ENCODE measurements at places on chromosomes 11 and 22.

DNA sequence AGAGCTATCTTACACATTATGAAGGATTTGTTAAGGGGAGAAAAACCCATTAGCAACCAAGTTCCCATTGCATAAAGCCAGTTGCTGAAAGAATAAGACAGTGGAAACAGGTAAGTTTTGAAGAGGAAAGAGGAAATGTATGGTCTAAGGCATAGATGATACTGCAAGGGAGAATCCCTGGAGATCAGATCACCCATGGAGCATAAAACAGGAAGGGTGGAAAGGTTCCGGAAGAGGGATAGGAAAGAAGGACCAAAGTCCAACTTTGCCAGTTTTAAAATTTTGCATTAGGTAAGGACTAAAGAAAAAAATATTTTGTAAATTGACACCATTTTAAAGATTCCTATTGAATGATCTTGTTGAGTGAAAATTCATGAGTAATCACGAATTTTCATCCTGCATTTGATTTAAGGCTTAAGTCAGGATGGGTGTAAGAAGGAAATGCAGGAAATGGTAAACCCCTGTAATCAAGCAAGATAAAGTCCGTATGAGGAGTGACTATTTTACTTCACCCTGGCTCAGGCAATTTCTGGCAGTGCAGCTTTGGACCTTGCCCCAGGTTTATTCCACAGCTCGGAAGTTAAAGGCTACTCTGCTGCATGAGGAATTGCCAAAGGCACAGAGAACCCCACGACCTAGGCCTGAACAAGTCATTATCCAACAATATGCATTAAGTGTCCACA is 70.9 kb downstream of the CCDC34 start:
- no peak for DNase-seq

- DNase-seq: no peak
Observed at GRCh38 chr11:61700212-61700611, 20.0 kb downstream of the DAGLA start.

DNA sequence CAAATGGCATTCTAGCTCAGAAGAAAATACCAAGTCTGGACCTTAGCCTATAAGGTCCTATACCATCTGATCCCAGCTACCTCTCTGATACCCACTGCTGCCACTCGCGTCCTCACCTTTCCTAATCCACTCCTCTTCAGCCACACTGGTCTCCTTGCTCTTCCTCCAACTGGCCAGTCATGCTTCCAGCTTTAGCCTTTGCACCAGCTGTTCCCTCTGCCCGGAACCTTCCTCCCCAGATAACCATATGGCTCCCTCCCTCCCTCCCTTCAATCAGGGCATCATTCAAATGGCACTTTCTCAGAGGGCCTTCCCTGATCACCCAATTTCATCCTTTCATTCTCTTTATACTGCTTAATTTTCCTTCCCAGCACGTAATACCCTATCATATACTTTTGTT is 67.9 kb downstream of the KCNC1 start:
- no peak for DNase-seq

GRCh38 chr11:8080674-8081590 is at the start of gene TUB:
TSS of gene TUB (plus strand) at chr11:8081211. CDS start at chr11:8081511, 300 bp downstream.
- no peak for DNase-seq

GRCh38 chr11:132604431-132604830 is 927.9 kb downstream of the OPCML start:
- no peak for DNase-seq

- no peak for DNase-seq
Observed at GRCh38 chr11:16780698-16781550, 42.5 kb downstream of the C11orf58 start.

- no peak for DNase-seq
Observed at GRCh38 chr22:49400136-49400940, 427.3 kb downstream of the BRD1 start.

DNA sequence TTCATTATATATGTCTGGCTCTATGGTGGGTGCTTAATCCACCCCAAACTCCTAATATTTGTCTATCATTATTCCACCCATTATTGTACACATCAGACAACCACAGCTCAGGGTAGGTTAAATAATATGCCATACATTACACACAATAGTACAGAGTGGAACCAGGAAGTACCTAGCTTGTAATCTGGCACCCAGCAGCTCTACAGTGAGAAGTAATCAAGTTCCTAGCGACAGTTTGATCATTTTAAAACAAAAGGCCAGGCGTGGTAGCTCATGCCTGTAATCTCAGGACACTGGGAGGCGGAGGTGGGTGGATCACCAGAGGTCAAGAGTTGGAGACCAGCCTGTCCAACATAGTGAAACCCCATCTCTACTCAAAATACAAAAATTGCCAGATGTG is 141.0 kb downstream of the LARGE1 start:
- DNase-seq: no peak

All from CD4-positive, alpha-beta T cell treated with Interleukin-4 for 4 hours (primary cell).